ENCODE measurements at places on chromosomes 5 and 9.

- DNase-seq, result peak; percentile 14
Observed at GRCh38 chr5:34804913-34805312, 34.1 kb upstream of the TTC23L start.

DNA sequence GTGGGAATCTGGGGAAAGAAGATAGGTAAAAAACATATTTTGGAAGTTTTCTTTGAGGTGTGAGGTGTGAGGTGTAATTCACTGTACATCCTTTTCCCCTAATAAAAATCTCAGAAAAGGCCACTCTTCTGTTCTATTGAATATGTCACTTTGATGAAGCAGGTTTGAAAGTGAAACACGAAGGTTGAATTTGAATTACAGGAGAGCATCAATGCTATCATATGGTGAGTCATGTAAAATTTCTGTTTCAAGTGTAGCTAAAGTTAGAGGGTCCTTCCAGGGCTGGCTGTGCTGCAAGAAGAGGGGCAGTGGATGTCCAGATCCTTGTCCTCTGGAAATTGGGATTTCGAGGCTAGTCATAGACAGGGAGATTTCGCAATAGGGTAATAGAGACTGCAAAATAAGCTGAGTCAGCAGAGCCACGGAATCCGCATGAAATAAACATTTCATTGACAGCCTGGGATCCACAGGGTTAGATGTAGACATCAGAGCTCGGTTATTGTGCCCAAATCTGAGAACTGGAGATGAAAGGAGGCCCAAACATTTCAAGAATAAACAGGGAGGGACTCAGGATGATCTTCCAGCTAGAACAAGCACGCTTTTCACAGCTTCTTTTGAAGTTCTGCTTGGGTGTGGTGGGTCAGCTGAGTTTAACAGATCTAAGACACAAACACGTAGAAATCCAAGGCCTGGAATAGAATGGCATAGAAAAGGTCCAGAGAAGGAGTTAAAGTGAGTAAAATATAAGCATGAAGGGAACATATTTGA lies 194.4 kb upstream of the CDKN2B start:
- DNase-seq, result peak; percentile 48

DNA sequence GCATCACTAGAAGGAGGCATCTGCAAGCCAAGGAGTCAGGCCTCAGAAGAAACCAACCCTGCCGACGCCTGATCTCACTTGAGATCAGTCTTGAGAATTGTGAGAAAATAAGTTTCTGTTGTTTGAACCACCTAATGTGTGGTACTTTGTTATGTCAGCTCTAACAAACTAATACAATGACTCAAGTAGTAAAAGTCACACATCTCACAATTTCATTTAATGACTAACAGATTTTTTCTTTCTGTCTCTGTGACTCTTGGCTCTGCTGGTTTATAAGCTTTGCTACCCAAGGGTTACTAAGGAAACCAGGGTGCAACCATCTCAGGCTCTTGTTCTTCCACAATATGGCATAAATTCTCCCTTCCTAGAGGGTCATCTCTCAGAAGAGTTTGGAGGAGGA lies 315.8 kb upstream of the GRAMD2B start:
- peak; percentile 67 for DNase-seq

DNA sequence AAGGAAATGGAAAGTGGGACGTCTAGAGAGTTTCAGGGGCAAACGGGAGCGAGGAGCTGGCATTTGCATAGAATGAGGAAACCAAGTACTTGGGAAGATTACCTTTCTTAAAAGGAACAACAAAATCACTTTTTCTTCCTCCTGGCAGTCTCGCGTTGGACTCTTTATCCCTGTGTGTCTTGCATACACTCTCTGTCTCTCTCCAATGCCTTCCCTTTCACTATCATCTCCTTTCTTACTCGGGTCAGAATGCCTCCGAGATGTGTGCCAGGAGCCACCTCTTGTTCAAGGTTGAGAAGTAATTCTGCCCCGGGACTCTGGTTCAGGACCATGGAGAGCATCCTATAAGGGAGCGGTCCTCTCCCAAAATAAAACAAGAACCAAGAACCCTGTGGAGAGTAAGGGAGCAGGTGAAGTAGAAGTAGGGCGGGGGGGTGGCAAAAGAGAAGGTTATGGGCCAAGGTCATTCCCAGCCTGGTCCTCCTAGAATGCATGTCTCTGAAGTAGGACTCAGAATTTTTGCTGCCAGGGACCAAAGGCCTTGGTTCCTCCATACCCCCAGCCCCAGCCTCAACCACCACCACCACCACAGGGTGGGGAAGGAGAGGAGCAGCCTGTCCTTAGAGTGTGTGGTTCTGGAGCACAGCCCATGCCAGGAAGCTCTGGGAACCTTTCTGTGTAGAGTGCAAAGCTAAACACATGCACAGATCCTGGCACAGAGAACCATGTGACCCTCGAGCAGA lies 72.1 kb upstream of the ARAP3 start:
- peak; percentile 71 for DNase-seq

GRCh38 chr9:93065135-93065720 lies 6.7 kb downstream of the SUSD3 start:
- no peak for DNase-seq

DNA sequence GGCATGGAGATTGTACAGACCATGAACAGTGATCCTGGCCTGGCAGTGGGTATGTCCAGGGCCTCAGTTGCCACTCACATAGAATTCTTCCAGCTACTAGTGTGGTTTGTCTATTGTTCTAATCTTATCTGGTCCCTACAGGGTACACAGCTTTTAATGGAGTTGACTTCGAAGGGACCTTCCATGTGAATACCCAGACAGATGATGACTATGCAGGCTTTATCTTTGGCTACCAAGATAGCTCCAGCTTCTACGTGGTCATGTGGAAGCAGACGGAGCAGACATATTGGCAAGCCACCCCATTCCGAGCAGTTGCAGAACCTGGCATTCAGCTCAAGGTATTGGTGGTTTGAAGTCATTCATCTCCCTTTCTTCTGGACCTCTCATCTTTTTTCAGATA lies 43.8 kb downstream of the THBS4 start:
- no peak for DNase-seq

DNA sequence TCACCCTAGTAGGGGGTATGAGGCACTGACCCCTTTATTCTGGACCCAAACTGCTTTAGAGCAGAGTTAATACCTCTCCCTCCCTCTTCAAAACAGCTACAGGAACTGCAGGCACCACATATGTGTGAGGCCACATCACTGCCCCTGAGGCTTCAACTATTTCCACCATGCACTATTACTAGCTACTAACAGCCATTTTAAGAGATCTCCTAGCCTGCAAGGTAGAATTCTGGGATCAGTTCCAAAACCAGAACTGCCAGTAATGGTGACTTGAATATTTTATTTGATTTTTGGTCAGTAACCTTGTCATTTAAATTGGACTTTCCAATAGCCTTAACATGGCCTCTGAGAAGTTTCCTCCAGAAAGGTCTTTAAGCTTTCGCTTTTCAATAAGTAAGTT lies 55.3 kb upstream of the FSD1L start:
- no peak for DNase-seq

- DNase-seq, result no peak
Observed at GRCh38 chr5:28400076-28400475, 1361.7 kb upstream of the CDH9 start.

GRCh38 chr9:114303571-114303970 lies 19.3 kb upstream of the ORM1 start:
- no peak for DNase-seq

DNA sequence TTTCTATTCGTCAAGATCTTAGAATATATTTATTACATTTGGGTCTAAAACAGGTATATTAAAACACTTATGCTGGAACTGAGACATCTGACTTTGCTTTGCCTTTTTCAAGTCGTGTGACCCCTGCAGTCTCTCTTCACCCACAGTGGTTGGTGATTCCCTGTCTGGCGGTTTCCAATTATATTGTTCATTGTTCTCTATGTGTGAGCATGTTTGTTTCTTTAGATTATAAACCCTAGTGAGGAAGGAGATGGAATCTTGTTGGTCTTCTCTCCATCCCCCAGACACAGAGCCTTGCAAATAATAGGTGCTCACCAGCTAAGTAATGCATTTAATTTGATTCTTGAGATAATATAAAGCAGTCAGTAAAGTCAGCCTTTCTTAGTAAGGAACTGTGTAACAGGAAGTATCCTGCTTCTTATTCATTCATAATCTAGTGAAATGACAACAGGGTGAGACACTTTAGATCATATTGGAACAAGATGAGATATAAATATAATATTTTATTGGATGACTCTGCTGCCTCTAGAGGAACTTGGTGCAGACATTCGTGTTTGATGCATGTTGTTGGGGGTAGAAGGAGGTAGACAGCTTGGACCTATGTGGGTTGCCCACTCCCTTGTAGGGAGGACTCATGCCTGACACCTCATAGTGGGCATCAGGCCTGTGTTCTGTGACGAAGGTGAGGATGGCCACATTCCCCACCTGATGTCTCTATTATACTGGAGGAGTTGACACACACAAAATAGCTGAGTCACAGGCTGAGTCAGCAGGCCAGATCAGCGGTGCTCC lies 88.1 kb downstream of the FGF1 start:
- peak; percentile 93 for DNase-seq

DNA sequence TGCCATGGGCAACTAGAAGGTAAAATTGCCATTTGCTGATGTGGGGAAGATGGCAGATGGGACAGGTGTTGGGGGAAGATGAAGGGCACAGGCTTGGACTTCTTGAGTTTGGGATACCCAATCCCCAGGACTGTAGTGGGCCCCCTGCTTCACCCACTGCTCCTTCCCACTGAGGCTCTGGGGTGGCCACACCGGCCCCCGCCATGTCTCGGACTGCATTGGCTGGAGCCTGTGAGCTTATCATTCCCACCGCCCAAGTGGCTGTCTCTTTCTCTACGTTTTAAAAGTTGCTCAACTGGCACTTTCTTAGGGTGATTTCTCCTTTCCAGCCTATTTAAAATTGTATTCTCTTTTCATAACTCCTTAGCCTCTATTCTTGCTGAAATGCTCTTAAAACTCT lies 730.0 kb upstream of the ADAMTS16 start:
- DNase-seq, result no peak

DNA sequence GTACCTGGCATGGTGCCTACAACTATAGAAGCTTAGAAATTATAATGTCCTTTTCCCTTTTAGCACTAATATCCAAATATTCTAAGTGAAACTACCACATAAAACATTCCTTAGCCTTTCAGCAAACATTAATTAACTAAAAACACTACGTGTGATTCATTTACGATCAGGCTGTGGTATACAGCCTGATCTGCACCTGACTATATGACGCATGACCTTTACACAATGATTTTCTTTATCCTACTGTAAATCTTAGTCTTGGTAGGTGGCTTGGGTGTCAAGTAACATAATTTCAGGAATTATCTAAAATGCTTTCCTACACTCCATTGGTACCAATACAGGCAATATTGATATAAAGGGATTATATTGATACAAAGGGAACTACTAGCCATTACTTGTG lies 686.7 kb downstream of the DTWD2 start:
- no peak for DNase-seq

DNA sequence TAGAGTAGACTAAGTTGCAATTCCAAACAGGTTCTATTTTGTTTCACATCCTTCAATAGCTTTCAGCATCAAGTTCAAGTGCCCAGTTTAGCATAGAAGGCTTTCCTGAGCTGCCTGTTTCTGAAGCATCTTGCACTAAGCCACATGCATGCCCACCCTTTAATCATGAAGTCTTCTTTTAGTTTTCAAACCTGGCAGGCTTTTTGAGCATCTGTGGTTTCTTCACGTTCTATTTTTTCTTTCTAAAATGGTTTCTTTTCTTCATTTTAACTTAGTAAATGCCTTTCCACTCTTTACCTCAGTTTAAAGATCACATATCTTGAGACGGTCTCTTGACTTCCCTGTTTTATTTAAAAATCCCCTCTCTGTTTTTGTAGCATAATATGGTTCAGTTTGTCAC lies 360.1 kb downstream of the MAN2A1 start:
- DNase-seq, result no peak

- peak; percentile 65 for DNase-seq
Observed at GRCh38 chr9:10661376-10661775, 48.6 kb upstream of the PTPRD start.

- no peak for DNase-seq
Observed at GRCh38 chr5:21067724-21068123, 1079.7 kb upstream of the CDH18 start.

DNA sequence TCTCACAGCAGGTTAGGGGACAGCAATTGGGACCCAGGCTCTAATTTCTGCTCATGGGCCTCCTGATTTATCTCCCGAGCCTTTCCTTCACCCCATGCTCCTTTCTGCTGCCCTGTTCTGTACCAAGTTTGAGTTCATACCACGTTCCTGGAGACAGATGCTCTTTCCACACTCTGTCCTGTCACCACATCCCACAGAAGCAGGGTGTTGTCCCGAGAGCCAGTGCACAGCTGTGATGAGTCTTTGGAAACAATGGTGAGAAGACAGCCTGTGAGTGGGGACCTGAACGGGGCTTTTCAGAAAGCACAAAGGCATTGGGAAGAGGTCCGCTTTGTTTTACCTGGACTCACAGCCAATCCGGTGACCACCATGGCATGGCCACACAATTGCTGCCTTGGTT lies 17.4 kb downstream of the WDR31 start:
- no peak for DNase-seq

- DNase-seq, result peak; percentile 81
Observed at GRCh38 chr5:110785356-110785755, 46.5 kb downstream of the SLC25A46 start.

GRCh38 chr9:93306081-93306480 lies 122.1 kb downstream of the WNK2 start:
- DNase-seq, result no peak

DNA sequence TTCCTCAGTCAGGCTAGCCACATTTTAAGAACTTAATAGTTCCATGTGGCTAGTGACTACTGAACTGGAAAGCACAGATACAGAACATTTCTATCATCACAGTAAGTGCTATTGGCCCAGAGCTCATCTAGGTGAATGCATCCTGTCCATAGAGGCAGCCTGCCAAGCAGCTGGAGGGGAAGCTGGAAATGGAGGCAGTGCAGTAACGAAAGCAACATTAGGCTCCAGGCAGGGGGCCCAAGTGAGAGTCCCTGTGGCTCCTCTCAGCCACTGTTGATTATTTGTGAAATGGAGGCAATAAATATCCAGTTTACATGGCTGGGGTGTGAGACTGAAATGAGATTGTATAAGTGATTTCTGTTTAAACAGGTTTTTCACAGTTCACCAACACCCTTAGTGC lies 227.2 kb upstream of the KLF9 start:
- DNase-seq, result no peak

DNA sequence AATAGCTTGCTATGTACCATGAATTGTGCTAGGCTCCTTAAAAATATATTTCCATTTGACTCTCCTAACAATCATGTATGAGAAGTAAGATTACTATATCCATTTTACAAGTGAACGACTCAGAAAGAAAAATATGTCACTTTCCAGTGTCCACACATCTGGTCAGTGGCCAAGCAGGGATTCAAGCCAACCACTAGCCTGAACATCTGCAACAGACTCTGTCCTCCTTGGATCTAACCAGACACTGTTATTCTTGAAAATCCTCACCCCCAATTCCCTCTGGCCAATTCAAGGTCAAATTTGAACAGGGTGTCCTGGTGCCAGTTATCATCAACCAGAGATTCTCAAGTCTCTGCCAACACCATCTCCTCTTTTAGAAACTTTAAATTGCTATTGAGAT lies 344.1 kb upstream of the WWC1 start:
- DNase-seq, result no peak

DNA sequence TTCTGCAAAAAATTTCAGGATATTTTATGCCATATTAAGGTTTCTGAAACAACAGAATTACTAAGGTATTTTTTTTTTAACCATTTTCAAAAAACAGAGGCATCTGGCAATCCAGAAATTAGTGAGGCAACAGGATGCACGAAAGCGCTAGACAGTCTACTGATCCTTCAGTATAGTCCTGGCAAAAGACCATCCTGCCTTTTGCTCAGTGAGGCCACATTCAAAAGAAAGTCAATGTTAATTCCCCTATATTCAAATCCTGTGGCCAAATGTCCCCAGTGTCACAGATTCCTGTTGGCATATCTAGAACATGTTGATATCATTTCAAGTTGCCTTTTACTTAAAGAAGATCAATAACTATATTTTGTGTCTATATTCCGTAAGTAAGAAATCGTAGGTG lies 13.1 kb upstream of the NFIB start:
- no peak for DNase-seq
